IMR-90 (cell line): ENCODE measurements at places on chromosomes 12 and 14. TPM values are rescaled to one million over a fixed set of nuclear protein-coding genes. Genes with fewer than 3 reads are reported as not detected.

The C1R gene
- 19.4 and 38.4 TPM in 2 replicates for total RNA-seq

The RDH12 gene
- total RNA-seq = not detected in 2 replicates

DNA sequence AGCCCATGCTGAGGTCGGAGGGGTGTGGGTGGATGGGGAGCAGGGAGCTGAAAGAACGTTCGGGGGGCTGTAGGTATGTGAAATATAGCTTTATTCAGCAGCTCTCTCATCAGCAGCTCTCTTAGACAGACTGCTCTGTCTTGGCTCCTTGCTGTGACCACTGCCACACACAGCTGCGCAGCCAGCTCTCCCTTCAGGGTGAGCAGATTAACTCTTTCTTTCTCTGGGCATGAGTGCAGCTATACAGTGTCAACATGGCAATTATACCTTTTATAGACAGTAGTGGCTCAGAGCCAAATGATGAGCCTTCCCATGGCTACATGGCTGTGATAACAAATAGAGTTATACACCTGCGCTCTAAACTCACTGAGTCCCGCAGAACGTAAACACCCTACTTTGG lies 137.7 kb upstream of the NEDD1 start:
- no peak for DNase-seq
- H3K4me1 ChIP-seq = no peaks in the 10 kb centered on the region
- H3K27me3 ChIP-seq = no peaks in the 10 kb centered on the region
- no peaks in the 10 kb centered on the region for H3K36me3 ChIP-seq

GRCh38 chr12:47990351-47991105 lies 13.7 kb downstream of the COL2A1 start:
- H3K27me3 ChIP-seq = peaks cover 52% of the 10 kb centered on the region
- H3K27ac ChIP-seq = no peak overlapping the region
- H3K4me1 ChIP-seq = no peaks in the 10 kb centered on the region; the same call in 1 of the 2 replicates
- no peak overlapping the region for H3K4me3 ChIP-seq

The SLCO1A2 gene
- total RNA-seq = not detected in 2 replicates

The CCDC197 gene
- not detected in 2 replicates for total RNA-seq

- no peaks in the 10 kb centered on the region for H3K27me3 ChIP-seq
- H3K36me3 ChIP-seq = peaks cover 41% of the 10 kb centered on the region
- no peak overlapping the region for H3K27ac ChIP-seq
- peaks cover 7% of the 10 kb centered on the region; the same call in 1 of the 2 replicates for H3K4me1 ChIP-seq
- peak; percentile 31 for DNase-seq
These were observed 4.3 kb downstream of the COQ10A start for GRCh38 chr12:56271031-56271430.

- no peak overlapping the region for H3K4me3 ChIP-seq
- H3K27ac ChIP-seq = no peak overlapping the region
- no peaks in the 10 kb centered on the region for H3K36me3 ChIP-seq
- DNase-seq = no peak
These were observed 22.2 kb downstream of the IFNG start for GRCh38 chr12:68137335-68137830.

The VSX2 gene
- total RNA-seq = not detected in 2 replicates

GRCh38 chr12:75759842-75760572 lies 248.6 kb upstream of the KRR1 start:
- peaks cover 2% of the 10 kb centered on the region for H3K4me1 ChIP-seq
- no peaks in the 10 kb centered on the region for H3K27me3 ChIP-seq
- H3K4me3 ChIP-seq = no peak overlapping the region
- peak overlapping the region; percentile 45; the same call in 1 of the 2 replicates for H3K27ac ChIP-seq

DNA sequence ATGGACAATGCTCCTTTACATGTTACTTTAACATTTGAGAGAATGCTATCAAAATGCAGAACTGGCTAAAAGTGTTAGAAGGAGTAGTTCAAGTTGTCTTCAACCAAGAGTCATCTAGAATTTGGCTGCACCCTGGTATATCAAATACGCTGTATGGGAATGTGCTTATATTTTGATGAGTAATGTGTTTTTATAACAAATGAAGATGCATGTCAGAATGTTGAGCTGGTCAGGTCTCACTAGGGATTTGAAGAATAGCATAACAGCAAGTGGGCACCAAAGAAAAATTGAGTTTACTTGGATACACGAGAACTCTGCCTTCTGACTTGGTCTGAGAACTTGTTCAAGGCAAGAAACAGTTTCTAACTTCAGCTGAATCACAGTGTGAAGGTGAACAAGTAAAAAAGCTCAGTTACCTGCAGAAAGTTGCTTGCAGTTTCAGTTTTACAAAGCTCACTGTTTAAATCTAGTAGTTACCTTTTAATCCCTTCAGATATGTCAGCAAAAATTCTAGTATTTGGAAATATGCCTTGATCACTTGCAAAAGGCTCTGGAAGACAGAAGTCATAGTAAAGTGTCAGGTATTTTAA lies 82.3 kb downstream of the PDE3A start:
- H3K4me1 ChIP-seq = peaks cover 6% of the 10 kb centered on the region; the same call in 1 of the 2 replicates
- DNase-seq = no peak
- no peaks in the 10 kb centered on the region; the same call in 1 of the 2 replicates for H3K36me3 ChIP-seq
- no peak overlapping the region for H3K4me3 ChIP-seq

DNA sequence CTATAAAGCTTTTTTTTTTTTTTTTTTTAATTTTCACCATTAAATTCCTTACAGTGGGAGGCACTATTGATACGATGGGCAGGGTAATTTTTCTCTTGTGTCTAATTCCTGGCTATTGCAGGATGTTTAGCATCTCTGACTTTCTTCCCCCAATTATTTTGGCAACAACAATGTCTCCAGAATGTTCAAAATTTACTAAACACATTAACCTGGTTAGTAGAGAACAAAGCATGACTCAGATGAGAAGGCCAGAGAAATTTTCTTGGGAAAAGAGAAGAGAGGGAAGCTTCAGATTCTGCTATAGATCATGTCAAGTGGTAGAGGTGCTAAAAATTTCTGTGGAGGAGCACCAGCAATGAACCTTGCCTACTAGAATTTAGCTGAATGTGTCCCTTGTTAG lies 171.5 kb upstream of the PRICKLE1 start:
- H3K27me3 ChIP-seq = no peaks in the 10 kb centered on the region
- H3K36me3 ChIP-seq = no peaks in the 10 kb centered on the region
- H3K4me1 ChIP-seq = peaks cover 12% of the 10 kb centered on the region
- no peak for DNase-seq
- no peak overlapping the region for H3K4me3 ChIP-seq
- H3K27ac ChIP-seq = no peak overlapping the region

- H3K4me3 ChIP-seq = no peak overlapping the region
- no peak for DNase-seq
- no peaks in the 10 kb centered on the region for H3K4me1 ChIP-seq
- H3K27ac ChIP-seq = no peak overlapping the region
These were observed 475.5 kb downstream of the AACS start for GRCh38 chr12:125540580-125541204.
